Fibroblast of skin of scalp (primary cell): ENCODE measurements at places on chromosomes 4 and X.

GRCh38 chr4:64897683-64898082, 488.4 kb upstream of the TECRL start:
- no peak for DNase-seq

GRCh38 chr4:105093975-105094374, 52.7 kb upstream of the TET2 start:
- no peak for DNase-seq

DNA sequence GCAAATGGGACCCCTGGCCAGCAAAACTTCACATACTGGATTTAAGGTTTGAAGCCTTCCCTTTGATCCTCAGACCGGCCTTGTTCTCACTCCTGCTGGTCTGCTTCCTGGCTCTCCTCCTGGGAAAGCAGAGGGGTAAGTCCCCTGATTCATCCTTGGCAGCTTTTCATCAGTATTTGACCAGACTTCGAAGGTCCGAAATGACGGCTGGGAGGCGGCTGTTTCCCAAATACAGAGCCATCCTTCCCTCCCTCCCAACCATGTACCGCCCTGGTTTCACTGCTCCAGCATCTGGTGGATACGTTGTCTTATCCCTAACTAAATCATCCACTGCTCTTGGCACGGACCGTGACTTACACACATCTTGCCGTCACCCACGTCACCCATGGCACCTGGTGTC, 265.5 kb downstream of the BCOR start:
- no peak for DNase-seq

DNA sequence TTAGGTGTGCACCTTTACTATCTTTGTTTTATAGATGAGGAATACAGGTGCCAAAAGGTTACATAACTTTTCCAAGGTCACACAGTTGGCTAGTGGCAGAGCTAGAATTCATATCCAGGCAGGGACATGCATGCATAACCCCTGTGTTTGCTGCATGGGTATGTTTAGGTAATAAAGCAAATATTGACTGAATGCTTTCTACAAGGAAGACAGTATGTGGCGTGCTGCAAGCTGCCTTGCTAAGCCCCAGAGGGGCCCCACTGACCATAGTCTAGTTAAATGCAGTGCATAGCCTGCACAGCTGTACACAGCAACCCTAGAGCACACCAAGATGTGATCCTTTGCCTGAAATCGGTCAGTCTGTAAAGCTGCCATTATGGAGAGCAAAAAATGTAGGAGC, 320.5 kb upstream of the IGFBP7 start:
- no peak for DNase-seq

DNA sequence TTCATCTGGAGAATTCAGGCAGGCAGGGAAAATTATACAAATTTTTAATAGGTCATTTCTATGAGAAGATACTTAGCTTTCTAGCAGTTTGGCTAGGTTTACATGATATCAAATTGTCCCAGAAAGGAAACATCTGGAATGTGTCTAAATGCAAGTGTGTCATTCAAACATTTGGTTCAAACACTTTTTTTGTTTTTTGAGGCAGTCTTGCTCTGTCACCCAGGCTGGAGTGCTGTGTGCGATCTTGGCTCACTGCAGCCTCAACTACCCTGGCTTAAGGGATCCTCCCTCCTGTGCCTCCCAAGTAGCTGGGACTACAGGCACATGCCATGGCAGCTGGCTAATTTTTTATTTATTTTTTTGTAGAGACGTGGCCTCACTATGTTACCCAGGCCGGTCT, 31.6 kb downstream of the SPARCL1 start:
- DNase-seq = no peak

- no peak for DNase-seq
Observed at GRCh38 chr4:132026166-132026565, 1122.9 kb upstream of the PCDH10 start.

DNA sequence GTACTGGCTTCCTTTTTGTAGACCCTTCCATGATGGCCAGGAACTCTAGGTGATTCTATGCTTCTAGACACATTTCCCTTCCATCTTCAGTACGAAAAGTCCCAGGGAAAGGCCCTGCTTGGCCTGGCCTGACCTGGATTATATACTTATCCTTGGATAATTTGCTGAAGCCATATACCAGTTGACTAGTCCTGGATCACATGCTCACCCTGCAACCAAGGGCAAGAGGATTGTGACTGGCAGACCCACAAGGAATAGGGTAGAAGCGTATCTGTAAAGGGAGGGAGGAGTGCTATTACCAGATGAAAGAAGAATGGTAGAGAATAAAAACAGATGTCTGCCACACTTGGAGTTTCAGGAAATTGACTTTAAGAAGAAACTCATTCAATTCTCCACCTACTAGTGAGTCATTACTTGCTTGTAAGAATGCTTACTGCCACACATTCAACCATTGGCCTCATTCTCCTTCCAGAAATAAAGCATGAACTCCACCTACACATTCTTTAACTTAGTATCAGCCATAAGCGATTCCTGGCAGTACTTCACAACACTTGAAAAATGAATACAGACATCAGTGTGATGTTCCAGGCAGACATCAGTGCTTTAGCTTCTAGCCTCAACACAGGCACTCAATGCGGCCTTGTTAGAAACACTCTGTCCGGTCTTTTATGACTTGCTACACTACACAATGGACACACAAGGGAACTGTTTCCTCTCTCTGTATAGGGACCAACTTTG, 141.8 kb downstream of the CBR4 start:
- DNase-seq = peak; percentile 94

DNA sequence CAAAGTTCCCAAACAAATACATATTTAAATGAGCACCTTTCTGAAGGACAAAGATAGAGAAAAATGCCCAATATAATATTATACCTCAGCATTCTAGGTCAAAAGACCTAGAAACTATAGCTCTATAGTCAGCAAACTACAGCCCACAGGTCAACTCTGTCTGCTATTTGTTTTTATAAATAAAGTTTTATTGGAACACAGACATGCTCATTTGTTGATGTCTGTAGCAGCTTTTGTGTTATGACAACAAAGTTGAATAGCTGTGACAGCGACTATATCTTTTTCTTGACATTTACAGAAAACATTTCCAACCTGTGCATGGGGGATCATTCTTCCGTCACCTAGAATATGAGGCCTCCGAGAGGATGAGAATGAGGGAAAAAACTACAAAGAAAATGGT, 48.7 kb upstream of the WDR19 start:
- no peak for DNase-seq

GRCh38 chr4:55122235-55122634, 3.2 kb downstream of the KDR start:
- no peak for DNase-seq

DNA sequence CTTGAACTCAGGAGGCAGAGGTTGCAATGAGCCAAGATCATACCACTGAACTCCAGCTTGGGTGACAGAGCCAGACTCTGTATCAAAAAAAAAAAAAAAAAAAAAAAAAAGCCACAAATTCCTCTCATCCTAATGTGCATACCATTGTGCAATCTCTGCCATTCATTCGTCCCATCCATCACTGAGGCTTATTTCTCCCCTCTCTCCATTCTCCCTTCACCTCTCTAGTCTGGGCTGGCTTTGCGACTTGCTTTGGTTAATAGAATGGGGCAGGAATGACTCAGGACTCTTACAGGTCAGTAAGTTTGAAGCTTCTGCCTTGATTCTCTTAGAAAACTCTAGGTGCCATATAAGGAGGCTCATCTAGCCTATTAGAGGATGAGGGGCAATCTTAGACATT, 60.3 kb upstream of the DDX3X start:
- DNase-seq = peak; percentile 50

GRCh38 chrX:53039236-53039635, 9.4 kb upstream of the GPR173 start:
- DNase-seq = no peak

DNA sequence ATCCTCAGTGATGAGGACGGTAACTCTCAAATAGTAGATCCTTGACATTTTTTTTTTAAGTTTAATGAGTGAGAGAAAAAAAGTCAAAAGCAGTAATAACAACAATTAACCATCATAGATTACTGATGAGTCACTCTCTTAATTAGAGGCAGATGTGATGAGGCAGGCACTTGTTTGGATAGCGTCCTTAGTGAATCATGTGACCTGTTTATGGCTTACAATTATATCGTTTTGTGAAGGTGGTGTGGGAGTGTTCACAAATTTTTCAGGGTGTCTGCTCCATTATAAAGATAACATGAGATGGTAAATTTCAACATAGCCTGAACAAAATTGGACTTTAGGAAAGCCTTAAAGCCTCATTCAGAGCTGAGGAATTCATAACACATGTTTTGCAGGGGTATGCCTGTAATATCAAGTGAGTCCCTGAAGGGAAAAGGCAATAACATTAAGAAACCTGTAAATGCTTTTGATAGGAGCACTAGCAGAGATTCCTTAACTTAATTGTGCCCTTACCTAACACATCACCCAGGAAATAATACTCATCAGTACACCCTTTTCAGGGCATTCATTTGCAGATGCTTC, 51.9 kb upstream of the XIAP start:
- DNase-seq = peak; percentile 48

- DNase-seq = no peak
Observed at GRCh38 chr4:41158756-41159155, 55.6 kb downstream of the APBB2 start.

- peak; percentile 27 for DNase-seq
Observed at GRCh38 chr4:81166458-81167160, 48.4 kb downstream of the PRKG2 start.

- no peak for DNase-seq
Observed at GRCh38 chrX:135581496-135581895, 61.0 kb downstream of the INTS6L start.

DNA sequence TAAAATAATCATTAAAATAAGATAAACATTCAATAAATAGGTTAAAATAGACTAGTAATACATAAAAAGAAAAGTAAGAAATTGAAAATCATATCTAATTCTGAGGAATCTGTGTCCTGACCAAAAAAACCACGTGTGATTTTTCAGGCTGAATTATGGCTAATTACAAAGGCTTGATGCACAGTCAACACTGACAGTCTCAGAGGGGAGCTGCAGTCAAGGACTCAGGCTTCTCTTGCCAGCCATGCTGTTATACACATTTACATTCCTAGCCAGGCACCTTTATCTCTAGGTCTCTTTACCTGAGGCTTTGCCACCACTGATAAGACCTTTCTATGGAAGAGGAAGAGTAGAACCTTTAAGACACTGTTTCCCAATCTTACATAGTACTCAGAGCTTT, 1737.7 kb upstream of the PCDH10 start:
- DNase-seq = no peak

- DNase-seq = peak; percentile 62
Observed at GRCh38 chr4:105327956-105328355, 145.9 kb downstream of the PPA2 start.

GRCh38 chrX:138765051-138765450, 53.5 kb upstream of the FGF13 start:
- peak; percentile 75 for DNase-seq
